ENCODE measurements at places on chromosomes 11 and 22.

GRCh38 chr11:120181376-120181975 lies 29.4 kb upstream of the OAF start:
- DNase-seq, result no peak

DNA sequence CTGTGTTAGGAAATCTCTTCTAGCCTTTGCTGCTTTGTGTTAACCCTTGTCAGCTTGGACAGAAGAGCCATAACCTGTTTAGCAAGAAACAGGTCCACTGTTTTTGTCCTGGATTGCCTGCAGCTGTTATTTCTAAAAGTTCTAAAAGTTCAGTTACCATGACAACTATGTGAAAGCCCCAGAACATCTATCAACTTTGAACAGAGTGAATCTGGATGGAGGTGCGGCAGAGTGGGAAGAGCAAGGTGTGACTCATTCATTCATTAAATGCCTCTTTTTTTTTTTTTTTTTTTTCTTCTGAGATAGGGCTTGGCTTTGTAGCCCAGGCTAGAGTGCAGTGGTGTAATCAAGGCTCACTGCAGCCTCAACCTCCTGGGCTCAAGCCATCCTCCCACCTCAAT lies 50.5 kb downstream of the RBX1 start:
- no peak for DNase-seq

DNA sequence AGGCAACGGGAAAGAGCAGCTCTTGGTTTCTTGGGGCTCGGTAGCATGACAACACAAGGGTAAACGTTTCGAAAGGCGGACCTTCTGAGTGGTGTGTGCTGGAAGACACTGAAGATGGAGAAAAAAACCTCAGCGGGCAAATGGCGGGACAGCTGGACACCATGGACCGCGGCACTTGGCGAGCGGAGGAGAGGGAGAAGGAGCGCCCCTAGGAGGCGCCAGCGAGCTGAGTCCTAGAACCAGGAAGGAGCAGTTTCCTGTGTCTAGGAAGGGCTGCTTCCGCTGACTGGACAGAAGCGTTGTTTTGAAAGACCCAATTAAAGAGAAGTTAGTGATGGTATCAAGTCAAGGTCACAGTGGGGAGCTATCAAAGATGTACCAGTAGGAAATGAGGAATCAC lies 44.0 kb upstream of the OPCML start:
- DNase-seq, result no peak

GRCh38 chr22:42933485-42934091 lies 76.5 kb upstream of the ARFGAP3 start:
- no peak for DNase-seq

DNA sequence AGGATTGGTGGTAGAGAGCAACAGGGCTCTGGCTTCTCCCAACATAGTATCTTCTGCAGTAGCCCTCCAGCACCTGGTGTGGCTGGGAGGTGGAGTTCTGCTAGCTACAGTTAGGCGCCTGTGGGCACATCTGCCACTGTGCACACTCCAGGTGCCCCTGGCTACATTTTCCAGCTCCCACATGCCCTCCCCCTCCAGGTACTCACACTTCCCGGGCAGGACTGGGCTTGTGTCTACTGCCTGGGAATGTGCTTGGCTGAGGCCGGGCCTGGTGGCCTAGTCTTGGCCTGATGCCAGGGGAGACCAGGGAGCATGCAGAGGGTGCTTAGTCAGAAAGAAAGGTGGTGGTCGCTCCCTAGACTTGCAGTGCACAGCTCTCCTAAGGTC lies 15.8 kb downstream of the PHLDB1 start:
- no peak for DNase-seq

GRCh38 chr11:27514076-27514475 lies 7.5 kb upstream of the LIN7C start:
- DNase-seq, result no peak

DNA sequence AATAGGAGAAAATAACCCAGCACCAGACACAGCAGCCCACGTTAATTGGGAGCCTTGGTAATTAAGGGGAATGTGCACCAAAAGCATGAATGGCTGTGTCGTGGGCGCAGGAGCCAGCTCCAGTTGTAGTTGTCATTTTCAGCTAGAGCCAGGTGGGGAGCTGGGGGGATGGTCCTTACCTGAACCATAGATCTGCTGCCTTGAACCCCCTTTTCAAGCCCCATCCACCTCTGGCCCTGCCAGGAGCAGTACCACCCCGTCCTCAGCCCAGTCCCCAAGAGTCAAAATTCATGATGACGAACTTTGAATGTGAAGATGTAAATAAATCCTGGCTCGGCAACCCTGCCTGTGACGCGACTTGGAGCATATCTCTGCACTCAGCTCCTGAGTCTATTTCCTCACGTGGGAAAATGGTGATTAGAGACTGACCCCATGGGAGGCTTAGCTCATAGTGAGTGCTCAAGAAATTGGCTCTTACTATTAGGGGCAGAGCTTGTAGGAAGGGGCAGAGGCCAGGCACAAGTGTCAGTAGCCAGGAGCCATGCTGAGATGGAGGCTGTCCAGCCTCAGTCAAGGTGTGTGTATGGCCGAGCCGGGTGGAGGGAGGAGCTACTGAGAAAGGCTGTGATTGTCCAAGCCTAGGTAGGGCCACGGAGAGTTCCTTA lies 794 bp upstream of the FXYD6 start:
- no peak for DNase-seq

DNA sequence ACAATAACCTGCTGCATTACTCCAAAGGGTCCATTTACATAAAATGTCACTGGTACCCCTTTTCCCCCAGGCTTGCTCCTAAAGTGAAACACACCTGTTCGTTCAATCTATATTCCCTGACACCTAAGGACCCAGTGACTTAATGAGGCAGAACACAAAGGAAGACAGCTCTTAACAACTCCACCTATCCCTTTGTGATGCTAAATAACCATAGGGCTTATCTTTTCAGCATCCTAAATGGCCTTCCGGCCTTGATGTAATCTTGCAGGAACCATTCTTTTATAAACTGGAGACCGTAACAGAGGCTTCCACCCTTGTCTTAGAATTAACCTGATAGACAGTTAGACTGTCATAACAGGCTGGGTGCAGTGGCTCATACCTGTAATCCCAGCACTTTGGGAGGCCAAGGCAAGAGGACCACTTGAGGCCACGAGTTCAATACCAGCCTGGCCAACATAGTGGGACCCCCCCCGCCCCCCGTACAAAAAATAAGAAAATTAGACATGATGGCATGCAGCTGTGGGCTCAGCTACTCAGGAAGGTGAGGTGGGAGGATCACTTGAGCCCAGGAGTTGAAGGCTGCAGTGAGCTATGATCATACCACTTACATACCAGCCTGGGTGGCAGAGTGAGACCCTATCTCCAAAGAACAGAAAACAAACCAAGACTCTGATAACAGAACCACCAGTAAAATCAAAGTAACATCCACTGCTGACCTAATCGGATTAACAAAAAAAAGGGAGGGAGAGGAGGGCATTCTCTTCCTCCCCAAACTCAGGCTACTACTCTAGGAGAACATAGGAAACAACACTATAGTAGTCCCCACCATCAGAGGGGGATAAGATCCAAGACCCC lies 5.1 kb downstream of the CHEK2 start:
- DNase-seq, result no peak

GRCh38 chr22:30866811-30867271 lies 101.7 kb downstream of the MORC2 start:
- DNase-seq, result no peak

GRCh38 chr11:111194860-111195568 lies 50.5 kb upstream of the POU2AF2 start:
- no peak for DNase-seq

DNA sequence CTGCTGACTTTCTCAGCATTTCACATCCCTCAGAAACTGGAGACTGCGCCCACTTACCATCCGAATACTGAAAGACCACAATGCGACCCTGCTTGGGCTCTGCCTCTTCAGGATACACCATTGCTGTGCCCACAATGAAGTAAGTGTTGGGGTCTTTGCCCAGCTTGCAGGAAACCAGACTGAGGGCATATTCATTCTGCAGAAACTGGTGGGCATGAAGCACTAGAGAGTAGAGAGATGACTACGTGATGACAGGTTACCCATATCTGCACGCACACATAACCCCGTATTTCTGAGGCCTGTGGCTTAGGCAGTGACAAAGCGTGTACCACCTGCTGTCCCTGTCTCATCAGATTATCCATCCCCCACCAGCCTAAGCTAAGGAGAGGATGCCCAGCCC lies 14.6 kb upstream of the VWCE start:
- no peak for DNase-seq
